Fibroblast of villous mesenchyme (primary cell): ENCODE measurements at places on chromosomes 6 and 20. TPM values are rescaled to one million over a fixed set of nuclear protein-coding genes. Genes with fewer than 3 reads are reported as not detected.

Gene PRDM13
- not detected in 2 replicates for total RNA-seq

GRCh38 chr6:12882761-12883290 lies 166.3 kb downstream of the PHACTR1 start:
- no peak for DNase-seq

DNA sequence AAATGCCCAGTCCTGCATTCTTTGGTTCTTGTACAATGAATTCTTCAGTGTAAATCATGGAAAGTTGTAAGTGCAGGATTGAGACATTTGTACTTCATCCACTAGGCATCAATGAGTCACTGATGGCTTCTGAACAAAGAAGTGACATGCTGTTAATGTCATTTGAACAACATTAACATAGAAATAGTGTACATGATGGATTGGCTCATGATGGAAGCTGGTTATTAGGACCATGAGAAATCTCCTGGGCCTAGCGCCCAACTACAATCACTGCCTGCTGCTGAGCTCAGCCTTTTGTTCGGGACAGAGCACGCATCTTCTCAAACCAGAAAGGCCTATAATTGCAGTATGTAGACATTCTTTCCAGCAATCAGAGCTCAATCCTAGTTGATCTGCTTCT lies 316.8 kb upstream of the TSHZ2 start:
- no peak for DNase-seq

- DNase-seq, result no peak
Observed at GRCh38 chr20:3082955-3083952, 1.3 kb downstream of the AVP start.

GRCh38 chr20:49798718-49799117 lies 13.9 kb upstream of the SLC9A8 start:
- no peak for DNase-seq

DNA sequence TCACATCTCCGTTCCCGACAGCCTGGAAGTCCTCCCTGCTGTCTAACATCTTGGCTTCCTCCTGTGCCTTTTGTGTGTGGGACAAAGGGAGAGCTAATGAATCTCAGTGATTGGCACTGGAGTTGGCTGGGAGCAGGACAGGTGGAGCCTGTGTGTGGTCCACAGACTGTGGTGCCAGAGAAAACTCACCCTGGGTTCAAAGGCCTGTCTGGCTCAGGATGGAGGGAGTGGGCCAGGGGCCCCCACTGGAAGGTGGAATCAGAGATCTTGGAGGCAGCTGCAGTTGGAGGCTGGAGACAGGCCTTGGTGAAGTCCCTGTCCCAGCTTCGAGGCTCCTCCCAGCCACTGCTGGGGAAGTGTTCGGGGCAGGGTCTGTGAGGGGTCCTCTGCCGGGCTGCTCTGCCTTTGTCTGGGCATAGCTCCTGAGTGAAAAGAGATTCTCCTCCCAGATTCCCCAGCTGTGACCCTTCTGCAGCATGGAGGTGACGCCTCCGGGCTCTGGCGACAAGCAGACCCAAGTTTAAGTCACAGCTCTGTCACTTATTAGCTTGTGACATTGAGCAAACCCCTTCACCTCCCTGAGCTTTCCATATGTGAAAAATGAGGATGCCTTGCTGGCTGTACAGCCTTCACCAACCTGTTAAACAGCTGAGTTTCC lies 13.9 kb upstream of the ITPR3 start:
- no peak for DNase-seq

GRCh38 chr20:23974966-23975365 lies 13.6 kb downstream of the GGTLC1 start:
- no peak for DNase-seq
